ENCODE measurements at places on chromosomes 4 and X. TPM values are rescaled to one million over a fixed set of nuclear protein-coding genes. Genes with fewer than 3 reads are reported as not detected.

CLIC2 gene
- 3.9 TPM for total RNA-seq

FGFBP2 gene
- 0.13 TPM for total RNA-seq

LRAT gene
- 0.28 TPM for total RNA-seq

TEX13D gene
- total RNA-seq: not detected

SHROOM4 gene
- total RNA-seq: 0.46 TPM

LPAR4 gene
- 0.12 TPM for total RNA-seq

WDR44 gene
- total RNA-seq: 8.9 TPM

POU3F4 gene
- not detected for total RNA-seq

NXF3 gene
- total RNA-seq: 0.87 TPM

CLTRN gene
- 2.1 TPM for total RNA-seq

CPZ gene
- 0.25 TPM for total RNA-seq

RGN gene
- total RNA-seq: 17.1 TPM

STPG2 gene
- 0.91 TPM for total RNA-seq

FAM199X gene
- 7.7 TPM for total RNA-seq

TBX22 gene
- not detected for total RNA-seq

UBA1 gene
- 53.1 TPM for total RNA-seq

PAGE4 gene
- total RNA-seq: not detected

CCNB3 gene
- total RNA-seq: 0.35 TPM

COL25A1 gene
- total RNA-seq: 0.24 TPM

CFI gene
- total RNA-seq: 15.8 TPM

RHOXF2 gene
- total RNA-seq: not detected

TREX2 gene
- 0.59 TPM for total RNA-seq

UGT2B10 gene
- total RNA-seq: not detected

CXCL8 gene
- 3.5 TPM for total RNA-seq

FGB gene
- total RNA-seq: 0.20 TPM

CSAG2 gene
- not detected for total RNA-seq

JADE3 gene
- total RNA-seq: 8.0 TPM

TMEM154 gene
- 0.84 TPM for total RNA-seq

KLHL4 gene
- 0.19 TPM for total RNA-seq

PPM1K gene
- total RNA-seq: 16.5 TPM

P2RY8 gene
- 0.63 TPM for total RNA-seq

CLDN22 gene
- total RNA-seq: not detected

TLR6 gene
- total RNA-seq: 0.19 TPM

CXorf49B gene
- total RNA-seq: not detected

CTAG1B gene
- total RNA-seq: not detected

ITGB1BP2 gene
- total RNA-seq: 0.49 TPM

RENBP gene
- total RNA-seq: 7.5 TPM

PRR32 gene
- total RNA-seq: not detected

CEP44 gene
- total RNA-seq: 6.1 TPM

FAT4 gene
- 1.0 TPM for total RNA-seq

GRIPAP1 gene
- total RNA-seq: 14.4 TPM

TLR10 gene
- not detected for total RNA-seq

Data from pancreas (tissue), 10 donors.